ENCODE measurements at places on chromosomes 6 and 20.

DNA sequence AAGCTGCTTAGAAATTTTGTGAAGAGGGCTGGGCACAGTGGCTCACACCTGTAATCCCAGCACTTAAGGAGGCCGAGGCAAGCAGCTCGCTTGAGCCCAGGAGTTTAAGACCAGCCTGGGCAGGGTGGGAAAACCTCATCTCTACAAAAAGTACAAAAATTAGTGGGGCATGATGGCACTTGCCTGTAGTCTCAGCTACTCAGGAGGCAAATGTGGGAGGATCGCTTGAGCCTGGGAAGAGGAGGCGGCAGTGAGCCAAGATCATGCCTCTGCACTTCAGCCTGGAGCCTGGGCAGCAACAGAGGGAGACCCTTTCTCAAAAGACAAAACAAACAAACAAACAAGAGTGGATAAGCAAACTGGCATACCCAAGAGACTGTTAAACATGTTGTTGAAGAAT is 308.3 kb upstream of the ADGRB3 start:
- DNase-seq = no peak

DNA sequence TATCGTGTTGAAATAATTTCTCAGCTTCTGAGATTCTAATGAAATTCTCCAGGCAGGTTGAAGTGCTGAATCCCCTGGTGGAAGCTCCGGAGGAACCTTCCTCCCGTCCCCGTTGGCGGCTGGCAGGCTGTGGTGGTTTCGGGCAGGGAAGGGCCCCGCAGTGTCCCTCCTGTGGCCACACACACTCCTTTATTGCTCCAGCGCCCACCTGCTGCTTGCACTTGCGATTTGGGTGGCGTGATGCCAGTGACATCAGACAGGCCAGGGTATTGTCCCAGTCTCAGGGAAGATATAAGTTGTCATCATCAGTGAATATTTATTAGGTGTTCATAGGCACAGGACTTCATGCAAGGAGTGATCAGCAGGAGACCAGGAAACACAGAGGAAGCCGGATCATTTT is 530.4 kb downstream of the QKI start:
- no peak for DNase-seq

GRCh38 chr20:1301031-1301529 is 27.9 kb downstream of the SDCBP2 start:
- DNase-seq = peak; percentile 50

DNA sequence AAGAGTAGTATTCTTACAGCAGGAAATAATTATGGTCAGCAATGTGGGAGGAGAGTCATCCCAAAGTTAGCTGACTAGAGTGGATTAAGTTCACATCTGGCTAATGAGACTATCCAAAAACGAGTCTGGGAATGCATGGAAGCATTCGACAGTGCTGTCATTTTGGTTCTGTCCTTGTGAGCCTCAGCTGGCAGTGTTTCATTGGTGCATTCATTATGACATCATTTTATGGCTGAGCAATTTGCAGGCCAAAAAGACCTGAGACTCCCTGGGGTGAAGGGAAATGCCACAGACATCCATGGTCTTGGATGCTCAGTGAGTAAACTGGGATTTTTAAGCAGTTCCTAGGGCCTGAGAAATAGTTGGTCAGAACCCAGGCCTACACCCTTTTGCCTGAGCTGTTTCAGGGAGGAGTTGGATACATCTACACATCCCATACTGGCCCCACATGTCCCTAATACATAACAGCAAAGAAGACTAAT is 196.4 kb upstream of the CCN2 start:
- DNase-seq = peak; percentile 97

GRCh38 chr6:132483779-132484679 is 28.9 kb downstream of the STX7 start:
- DNase-seq = peak; percentile 49

GRCh38 chr6:75246386-75246785 is 2.8 kb upstream of the COX7A2 start:
- no peak for DNase-seq

DNA sequence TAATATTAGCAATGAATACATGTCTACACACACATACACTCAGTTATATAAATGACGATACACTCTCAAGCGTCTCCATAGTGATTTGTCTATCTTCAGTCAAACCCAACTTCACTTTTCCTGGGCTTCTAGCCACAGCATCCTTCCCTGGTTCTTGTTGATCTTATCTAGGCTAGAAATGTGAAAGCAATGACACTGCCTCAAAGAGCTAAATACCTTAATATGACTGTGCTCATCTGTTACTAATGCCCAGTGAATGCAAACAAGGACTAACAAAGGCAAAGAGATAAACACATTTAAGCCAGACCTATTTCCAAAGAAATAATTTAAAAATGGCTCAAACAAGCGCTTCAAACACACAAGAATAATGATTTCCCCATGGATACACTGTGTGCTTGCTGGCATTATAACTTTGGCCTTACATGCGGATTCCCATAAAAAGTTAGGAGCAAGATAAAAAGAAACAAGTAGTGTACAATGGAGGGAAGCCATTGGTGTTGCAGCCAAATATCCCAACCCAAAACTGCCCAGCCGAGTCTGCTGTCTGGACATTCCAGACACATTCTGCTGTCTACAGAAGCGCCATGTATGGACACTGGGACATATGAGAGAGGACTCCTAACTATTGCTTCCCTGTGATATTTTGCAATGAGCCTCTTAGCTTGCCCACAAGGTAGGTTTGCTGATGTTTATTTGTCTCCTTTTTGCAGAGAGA is 19.5 kb upstream of the DAAM2 start:
- DNase-seq = no peak

DNA sequence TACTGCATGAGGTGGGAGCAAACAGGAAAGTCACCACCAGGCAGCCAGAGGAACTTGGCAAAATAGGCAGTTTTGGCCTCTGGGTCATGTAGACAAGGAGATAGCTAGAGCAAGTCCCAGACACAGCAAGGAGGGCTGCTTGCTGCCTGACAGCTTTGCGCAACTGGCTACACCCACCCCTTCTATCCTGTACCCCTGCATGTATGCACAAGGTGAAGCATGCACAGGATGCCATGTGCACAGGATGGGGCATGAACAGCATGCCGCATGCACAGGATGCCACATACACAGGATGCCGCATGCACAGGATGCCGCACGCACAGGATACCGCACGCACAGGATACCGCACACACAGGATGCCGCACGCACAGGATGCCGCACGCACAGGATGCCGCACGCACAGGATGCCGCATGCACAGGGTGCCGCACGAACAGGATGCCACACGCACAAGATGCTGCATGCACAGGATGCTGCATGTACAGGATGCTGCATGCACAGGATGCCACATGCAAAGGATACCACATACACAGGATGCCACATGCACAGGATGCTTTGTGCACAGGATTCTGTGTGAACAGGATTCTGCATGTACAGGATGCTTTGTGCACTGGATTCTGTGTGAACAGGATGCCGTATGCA is 104.9 kb upstream of the IYD start:
- DNase-seq = no peak

GRCh38 chr6:132140189-132140588 is 189.0 kb upstream of the CCN2 start:
- no peak for DNase-seq

DNA sequence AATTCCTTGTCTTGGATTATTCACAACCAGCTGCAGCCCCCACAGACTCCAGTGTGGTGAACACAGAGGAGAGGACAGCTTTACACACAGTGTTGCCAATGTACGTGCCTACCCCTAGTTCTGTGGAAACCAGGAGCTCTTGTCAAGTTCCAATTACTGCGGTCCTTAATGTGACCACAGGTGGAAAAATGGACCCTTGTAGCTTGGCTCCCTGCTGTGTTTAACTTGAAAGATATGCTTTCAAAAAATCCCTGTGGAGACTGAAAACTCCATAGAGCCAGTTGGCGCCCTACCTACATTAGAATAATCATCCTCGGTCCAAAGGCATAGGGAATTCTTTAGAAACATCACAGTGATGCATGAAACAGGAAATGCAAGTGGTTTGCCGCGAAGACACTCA is 118.3 kb upstream of the SLC22A23 start:
- DNase-seq = no peak

- DNase-seq = no peak
Measured at GRCh38 chr6:124793398-124793797, 168.8 kb upstream of the RNF217 start.

GRCh38 chr6:125157280-125157679 is 3.7 kb downstream of the TPD52L1 start:
- no peak for DNase-seq

GRCh38 chr6:113959235-113959634 is 11.7 kb downstream of the HDAC2 start:
- no peak for DNase-seq
